Osteoblast (primary cell): ENCODE measurements at places on chromosomes 1 and 21. TPM values are rescaled to one million over a fixed set of nuclear protein-coding genes. Genes with fewer than 3 reads are reported as not detected.
A peak's percentile ranks its signal among the peaks of the same experiment; 100 is the strongest.

DNA sequence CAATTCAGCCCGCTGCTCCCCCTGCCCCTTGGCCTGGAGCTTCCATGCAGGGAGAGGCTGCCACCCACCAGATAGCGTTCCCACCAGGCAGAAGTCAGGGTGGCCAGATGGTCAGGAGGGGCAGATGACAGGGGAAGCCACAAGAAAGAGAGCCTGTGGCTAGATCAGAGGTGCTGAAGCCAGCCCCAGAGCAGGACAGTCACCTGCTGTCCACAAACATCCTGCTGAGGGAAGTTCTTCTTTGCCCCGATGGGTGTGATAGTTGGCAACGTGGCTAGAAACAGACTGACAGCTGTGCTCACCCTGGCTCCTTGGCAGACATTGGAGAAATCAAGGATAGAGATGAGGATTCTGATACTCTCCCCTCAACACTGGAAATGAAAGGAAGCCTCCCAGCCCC, 27.2 kb upstream of the SRP9 start:
- no peak for DNase-seq

GRCh38 chr1:40477678-40478053, 576 bp downstream of the ZFP69 start:
- peak; percentile 63 for DNase-seq

DNA sequence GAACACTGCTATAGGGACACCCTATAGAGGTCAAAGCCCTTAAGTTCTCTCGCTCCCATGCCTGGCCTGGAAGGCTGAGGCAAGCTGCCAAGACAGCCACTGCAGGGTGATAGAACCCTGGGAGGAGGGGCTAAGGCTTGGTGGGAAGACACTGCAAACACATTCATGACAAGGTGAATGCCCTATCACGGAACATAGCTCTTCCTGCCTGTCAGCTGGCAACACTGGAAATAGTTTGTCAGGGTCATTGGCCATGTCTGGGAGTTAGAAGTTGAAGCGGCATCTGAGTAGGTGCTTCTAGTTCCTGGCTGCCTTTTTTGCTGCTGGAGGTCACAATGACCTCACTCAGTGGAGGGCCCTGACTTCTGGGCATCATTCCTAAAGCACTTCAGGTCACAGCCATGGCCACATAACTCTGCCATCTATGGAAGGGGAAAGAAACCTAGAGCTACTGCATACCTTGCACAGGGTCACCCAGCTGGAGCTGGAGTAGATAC, 4.2 kb downstream of the FABP3 start:
- no peak for DNase-seq

GRCh38 chr21:36992671-36993070, 13.8 kb upstream of the RIPPLY3 start:
- DNase-seq, result no peak

DNA sequence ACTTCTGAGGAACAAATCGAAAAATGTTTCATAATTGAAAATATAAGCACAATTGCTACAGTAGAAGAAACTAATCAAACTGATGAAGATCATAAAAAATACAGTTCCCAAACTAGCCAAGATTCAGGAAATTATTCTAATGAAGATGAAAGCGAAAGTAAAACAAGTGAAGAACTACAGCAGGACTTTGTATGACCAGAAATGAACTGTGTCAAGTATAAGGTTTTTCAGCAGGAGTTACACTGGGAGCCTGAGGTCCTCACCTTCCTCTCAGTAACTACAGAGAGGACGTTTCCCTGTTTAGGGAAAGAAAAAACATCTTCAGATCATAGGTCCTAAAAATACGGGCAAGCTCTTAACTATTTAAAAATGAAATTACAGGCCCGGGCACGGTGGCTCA, 30.6 kb downstream of the IFNAR1 start:
- DNase-seq, result no peak

Gene OR2T35
- not detected in 2 replicates for total RNA-seq

DNA sequence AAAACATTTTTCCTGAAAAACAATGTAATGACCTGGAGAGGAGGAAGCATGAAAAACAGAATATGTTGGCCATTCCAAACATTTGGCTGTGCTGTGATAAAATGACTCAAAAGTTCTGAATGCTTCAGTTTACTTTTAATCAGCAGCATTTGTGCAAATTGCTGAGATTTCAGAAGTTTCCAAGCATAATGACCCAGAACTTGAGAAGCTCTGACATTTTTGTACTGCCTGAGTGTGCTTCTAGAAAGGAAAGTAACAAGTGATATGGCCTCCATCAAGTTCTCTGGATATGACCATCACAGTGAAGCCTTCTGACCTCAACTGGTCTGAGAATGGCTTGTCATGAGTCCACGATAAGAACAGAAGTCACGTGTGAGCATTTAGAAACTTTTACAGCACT, 283.4 kb upstream of the ZRANB2 start:
- DNase-seq, result no peak

DNA sequence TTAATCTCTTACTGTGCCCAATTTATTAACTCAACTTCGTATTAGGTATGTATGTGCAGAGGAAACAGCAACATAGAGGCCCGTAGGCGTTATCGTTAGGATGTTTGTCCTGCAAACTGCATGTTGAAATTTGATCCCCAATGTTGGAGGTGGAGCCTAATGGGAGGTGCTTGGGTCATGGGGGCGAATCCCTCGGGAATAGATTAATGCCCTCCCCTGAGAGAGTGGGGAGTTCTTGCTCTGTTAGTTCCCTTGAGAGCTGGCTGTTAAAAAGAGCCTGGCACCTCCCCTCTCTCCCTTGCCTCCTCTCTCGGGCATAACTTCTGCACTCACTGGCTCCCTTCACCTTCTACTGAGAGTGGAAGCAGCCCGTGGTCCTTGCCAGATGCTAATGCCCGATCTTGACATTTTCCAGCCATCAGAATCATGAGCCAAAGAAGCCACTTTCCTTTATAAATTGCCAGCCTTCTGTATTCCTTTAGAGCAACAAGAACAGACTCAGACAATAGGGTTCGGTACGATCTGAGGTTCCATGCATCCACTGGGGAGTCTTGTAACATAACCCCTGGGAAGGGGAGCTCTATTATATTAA, 149.0 kb upstream of the RAB4A start:
- DNase-seq, result no peak

DNA sequence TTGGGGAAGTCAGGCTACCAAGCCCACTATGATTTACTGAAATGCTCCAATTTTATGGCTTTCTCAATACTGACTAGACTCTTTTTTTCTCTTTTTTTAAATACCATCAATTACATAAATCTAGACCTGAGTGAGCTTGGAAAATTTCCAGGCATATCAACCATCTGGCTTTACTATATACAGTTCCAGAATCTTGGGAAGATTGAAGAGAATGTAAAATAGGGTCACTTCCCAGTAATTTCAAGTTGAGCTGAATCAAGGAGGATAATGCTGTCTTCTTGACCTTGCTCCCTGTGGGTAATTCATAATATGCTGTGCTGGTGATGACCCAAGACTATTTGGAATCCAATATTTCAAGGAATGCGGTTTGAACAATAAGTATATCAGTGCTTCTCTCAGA, 108.1 kb downstream of the MAP3K21 start:
- no peak for DNase-seq

DNA sequence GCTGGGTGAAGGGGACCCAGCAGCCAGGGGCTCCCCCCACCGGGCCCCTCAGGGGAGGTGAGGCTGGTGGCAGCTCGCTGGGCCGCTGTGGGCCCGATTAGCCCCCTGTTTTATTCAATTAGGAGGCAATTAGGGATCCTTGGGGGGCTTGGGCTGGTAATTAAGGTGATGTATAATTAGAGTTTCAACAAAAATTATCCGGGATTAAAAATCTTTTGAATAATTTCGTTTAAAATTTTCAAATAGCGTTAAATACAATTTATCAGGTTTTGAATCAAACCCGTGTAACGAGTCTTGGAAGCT, 4.1 kb downstream of the PRDM16 start:
- DNase-seq, result no peak

DNA sequence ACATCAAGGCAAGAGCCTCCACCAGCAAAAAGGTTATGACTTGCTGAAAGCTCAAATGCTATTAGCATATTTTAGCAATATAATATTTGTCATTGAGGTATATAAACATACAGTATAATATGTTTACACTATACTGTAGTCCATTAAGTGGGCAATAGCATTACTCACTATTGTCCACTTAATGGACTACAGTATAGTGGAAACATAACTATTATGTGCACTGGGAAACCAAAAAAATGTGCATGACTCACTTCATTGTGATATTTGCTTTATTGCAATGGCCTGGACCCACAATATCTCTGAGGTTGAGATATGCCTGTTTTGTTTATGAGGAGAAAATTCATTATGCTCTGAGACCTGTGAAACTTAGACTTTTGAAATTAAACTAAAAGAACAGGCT, 300.0 kb downstream of the BARHL2 start:
- no peak for DNase-seq
